ENCODE measurements at places on chromosomes 5 and 9.

DNA sequence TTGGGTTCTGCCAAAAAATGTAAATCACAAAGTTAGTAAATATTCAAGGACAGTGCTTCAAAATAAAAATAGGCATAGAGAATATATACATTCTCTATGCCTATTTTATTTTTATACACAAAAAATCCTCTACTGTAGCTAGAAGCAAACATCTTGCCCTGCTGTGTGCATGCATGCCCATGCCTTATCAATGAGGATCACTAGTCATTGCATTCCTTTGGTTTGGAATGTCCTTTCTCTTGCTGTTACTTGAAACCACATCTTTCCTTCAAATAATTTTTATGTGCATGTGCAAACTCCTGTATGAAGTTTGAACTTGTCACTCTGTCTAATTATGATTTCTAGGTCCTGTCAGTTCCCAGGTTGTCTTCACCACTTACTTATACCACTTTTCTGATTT, 278.9 kb upstream of the IZUMO3 start:
- no peak for DNase-seq

DNA sequence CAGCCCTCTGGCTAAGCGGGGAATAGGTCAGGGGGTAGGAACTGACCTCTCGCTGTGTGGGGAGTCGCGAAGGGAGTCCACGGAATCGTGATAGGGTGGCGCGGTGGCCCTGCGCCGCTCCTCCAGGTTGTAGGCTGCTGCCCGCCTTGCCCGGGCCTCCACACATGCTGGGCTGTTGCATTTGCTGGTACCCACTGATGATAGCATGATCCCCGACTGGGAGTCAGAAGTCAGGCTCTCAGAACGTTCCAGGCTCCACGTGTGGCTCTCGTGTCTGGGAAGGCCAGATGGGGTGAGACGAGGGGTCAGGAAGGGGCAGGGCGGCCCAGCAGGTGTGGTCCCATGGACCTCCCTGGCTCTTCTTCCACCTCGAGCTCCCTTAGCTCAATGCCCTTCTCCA, 56.0 kb downstream of the PSD2 start:
- DNase-seq: no peak

DNA sequence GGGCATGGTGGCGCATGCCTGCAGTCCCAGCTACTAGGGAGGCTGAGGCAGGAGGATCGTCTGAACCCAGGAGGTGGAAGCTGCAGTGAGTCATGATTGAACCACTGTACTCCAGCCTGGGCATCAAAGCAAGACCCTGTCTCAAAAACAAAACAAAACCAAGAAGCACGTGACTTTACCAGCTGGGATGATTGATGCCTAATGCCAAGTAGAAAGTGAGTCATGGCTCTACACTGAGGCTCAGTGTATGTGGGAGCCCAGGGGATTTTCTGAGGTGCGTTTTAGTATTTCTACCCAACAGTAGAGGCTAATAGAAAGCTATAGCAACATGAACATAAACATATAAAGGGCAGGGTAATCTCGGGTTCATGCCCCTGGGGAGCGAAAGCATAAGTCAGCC, 13.9 kb upstream of the BRD3OS start:
- DNase-seq: no peak

DNA sequence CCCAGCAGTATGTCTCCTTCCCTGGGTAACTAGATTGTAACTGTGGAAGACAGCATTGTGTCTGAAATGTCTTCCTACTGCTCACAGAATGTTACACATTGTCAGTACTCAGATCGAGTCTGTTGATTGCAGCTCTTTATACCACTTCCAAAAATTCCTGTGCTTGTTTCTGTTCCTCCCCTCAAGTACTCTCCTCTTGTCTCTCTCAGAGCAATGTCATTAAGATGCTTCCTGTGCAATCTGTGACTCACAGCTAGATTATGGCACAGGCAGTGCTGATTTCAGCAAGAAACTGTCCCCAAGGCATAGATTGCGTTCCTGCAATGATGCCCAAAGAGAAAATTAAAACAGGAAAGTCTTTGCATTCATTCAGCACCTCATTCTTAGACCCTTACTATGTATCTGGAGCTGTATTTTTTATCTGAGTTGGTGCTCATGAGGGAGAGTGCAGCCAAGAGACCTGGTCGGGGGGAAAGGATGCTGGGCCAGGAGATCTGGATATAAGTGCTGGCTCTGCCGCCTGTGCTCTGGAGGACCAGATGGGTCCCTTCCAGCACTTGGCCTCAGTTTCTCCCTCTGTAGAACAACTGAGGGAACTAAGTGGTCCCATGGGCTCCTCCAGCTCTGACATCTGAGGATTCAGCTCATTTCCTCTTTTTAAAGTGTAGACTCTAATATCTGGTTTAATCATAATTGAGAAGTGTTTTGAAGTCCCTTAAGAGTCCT, 40.8 kb upstream of the GNPDA1 start:
- no peak for DNase-seq

DNA sequence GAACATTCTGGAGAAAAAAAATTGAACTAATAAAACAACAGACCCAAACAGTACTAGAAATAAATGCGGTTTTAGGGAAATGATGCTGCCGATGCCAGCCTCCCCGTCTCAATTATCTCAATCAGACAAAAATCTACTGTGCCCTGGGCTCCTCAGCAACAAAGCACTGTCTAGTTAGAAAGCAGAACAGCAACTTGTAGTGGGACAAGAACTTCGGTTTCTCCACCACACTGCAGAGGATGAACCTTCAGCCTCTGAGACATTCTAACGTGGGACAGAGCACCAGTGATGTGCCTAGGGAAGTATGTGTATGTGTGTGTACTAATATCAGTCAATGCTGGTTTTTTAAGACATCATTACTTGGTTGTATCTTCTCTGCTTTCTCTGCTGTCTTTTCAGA, 11.1 kb upstream of the CAST start:
- DNase-seq: no peak

- no peak for DNase-seq
These were observed 26.2 kb upstream of the SERINC5 start for GRCh38 chr5:80282054-80282453.

- DNase-seq: no peak
These were observed 581 bp upstream of the C9orf40 start for GRCh38 chr9:74953235-74953751.

DNA sequence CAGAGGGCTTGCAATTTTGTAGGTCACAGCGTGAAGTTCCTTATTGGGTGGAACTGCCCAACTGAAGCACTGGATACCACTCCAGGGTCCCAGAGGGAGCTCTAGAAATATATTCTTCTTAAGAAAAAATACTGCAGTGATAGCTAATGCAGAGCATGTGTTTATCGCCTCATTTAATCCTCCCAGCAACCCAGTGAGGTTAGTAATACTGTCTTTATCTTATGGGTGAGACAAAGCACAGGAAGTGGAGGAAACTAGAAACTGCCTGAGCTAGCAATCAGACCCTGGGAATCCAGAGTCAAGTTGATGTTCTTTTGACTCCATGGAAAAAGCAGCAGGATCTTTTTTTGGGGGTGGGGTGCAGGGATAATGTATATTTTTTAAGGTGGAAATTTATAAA, 153.3 kb downstream of the PJA2 start:
- DNase-seq: no peak

GRCh38 chr5:124528838-124529237, 217.6 kb downstream of the ZNF608 start:
- no peak for DNase-seq

Data from stimulated activated CD8-positive, alpha-beta memory T cell treated with anti-CD3 and anti-CD28 coated beads, Interleukin-4, amount 100 ng/mL, for 1 hour (primary cell).